ENCODE measurements at places on chromosomes 2 and 18. TPM values are rescaled to one million over a fixed set of nuclear protein-coding genes. Genes with fewer than 3 reads are reported as not detected.
A peak's percentile ranks its signal among the peaks of the same experiment; 100 is the strongest.

DNA sequence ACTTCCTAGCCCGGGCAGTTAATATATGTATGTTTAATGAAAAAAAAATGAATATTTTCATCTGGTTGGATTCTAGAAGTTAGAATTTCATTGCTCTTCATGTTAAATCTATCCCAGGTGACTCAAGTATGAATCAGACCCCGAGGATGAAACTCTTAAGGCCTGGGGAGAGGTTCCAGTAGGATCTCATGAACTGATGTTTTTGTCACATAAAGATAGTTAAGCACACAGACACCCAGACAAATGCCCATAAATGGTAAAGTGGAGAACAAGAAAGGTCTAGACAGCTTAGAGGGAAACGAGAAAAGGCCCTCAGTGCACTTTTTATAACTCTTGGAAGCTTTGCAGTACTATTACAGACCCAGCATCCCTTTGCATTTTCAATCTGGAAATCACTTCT, 114.1 kb downstream of the RIF1 start:
- no peak overlapping the region for H3K4me3 ChIP-seq
- H3K36me3 ChIP-seq = no peaks in the 10 kb centered on the region
- DNase-seq = no peak
- no peaks in the 10 kb centered on the region for H3K27me3 ChIP-seq
- no peaks in the 10 kb centered on the region for H3K4me1 ChIP-seq

GRCh38 chr2:4938206-4938605, 754.0 kb upstream of the SOX11 start:
- no peaks in the 10 kb centered on the region for H3K4me1 ChIP-seq
- no peak for DNase-seq
- H3K4me3 ChIP-seq = no peak overlapping the region
- H3K27me3 ChIP-seq = no peaks in the 10 kb centered on the region
- no peaks in the 10 kb centered on the region for H3K36me3 ChIP-seq

DNA sequence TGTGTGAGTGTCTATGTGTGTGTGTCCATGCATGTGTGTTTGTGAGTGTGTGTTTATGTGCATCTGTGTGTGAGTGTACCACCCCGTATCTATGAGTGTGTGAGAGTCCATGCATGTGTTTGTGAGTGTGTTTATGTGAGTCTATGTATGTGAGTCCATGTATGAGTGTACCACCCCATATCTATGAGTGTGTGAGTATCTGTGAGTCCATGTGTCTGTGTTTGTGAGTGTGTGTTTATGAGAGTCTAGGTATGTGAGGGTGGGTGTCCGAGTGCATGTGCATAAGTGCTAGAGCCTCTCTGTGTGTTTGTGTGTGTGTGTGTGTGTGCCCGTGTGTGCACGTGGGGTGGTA, 86.0 kb upstream of the ATG16L1 start:
- H3K27ac ChIP-seq = no peak overlapping the region
- no peak for DNase-seq
- no peaks in the 10 kb centered on the region for H3K36me3 ChIP-seq
- peaks cover 18% of the 10 kb centered on the region for H3K4me1 ChIP-seq
- H3K4me3 ChIP-seq = no peak overlapping the region

DNA sequence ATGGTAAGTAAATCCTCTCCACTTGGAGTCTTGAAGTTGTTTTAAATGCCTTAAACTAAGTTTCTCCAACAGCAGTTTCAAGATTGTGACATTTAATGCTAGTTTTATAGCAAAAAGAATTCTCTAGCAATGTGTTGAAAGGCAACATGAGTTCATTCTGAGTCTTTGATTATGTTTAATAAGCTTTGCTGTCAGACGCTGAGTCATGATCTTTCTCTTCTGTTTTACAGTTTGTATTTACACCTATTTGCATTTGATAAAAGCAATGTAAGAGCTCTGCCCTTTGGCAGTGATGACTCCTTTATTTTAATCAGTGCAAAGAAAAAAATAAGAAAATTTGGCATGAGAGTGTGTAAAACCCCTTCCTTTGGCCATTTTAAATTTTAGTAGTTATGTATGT, 497.7 kb downstream of the STK39 start:
- no peaks in the 10 kb centered on the region for H3K4me1 ChIP-seq
- H3K27ac ChIP-seq = no peak overlapping the region
- no peak for DNase-seq
- H3K36me3 ChIP-seq = no peaks in the 10 kb centered on the region

- H3K27ac ChIP-seq = no peak overlapping the region
- no peak for DNase-seq
- no peak overlapping the region for H3K4me3 ChIP-seq
Observed at GRCh38 chr2:190519975-190520767, 14.4 kb downstream of the NEMP2 start.

- H3K27me3 ChIP-seq = no peaks in the 10 kb centered on the region
- no peak for DNase-seq
- H3K4me1 ChIP-seq = peaks cover 8% of the 10 kb centered on the region
- H3K27ac ChIP-seq = no peak overlapping the region
- H3K36me3 ChIP-seq = no peaks in the 10 kb centered on the region
Observed at GRCh38 chr2:236073246-236073645, 94.9 kb downstream of the GBX2 start.

GRCh38 chr2:238521870-238522269, 95.1 kb downstream of the ASB1 start:
- H3K36me3 ChIP-seq = no peaks in the 10 kb centered on the region
- DNase-seq = no peak
- no peaks in the 10 kb centered on the region for H3K4me1 ChIP-seq
- H3K27ac ChIP-seq = no peak overlapping the region

DNA sequence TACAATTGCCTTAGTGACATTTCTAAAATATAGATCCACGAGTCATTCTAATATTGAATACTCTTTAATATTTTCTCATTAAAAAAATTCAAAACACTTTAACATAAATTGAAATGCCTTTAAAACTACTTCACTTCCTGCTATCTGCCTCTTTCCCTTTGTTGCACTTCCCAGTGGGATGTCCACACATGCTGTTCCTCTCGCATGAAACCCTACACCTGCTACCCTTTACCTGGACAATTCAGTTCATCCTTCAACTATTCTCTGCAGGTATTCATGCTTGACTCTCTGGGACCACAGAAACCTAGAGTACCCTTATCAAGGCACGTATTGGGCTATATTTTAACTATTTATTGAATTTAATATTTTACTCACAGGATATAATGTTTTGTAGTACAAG, 373.3 kb upstream of the GALNT5 start:
- DNase-seq = no peak
- H3K27me3 ChIP-seq = no peaks in the 10 kb centered on the region
- no peak overlapping the region for H3K27ac ChIP-seq
- no peaks in the 10 kb centered on the region for H3K36me3 ChIP-seq
- peaks cover 14% of the 10 kb centered on the region for H3K4me1 ChIP-seq

DNA sequence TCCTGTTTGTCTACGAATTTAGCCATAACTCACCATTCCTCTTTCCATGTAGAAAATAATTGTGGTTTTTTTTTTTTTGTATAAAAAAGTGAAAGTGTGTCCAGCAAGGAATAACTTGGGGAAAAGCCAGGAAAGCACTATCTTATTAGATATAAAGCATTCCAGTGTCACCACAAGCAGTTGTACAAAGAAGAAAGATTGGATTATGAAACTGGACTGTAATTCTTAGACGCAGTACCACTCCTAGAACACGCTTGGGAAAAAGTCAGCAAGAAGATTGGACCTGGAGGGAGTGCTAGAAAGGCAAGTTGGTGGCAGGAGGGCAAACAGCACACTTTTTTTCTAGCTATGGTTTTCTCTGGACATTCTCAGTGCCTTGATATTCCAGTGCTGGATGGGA, 186.7 kb downstream of the PARD3B start:
- no peaks in the 10 kb centered on the region for H3K36me3 ChIP-seq
- H3K27ac ChIP-seq = no peak overlapping the region
- no peak overlapping the region for H3K4me3 ChIP-seq
- no peak for DNase-seq
- no peaks in the 10 kb centered on the region for H3K4me1 ChIP-seq

- no peaks in the 10 kb centered on the region for H3K36me3 ChIP-seq
- no peaks in the 10 kb centered on the region for H3K4me1 ChIP-seq
- no peak within 1 kb of the TSS for H3K4me3 ChIP-seq
- H3K27me3 ChIP-seq = peaks cover 4% of the 10 kb centered on the region
- no peak within 1 kb of the TSS for H3K27ac ChIP-seq
- no peak for DNase-seq
Observed at GRCh38 chr18:59318460-59319050, at the start of gene CPLX4. Gene CPLX4 (minus strand): TSS chr18:59318649. CDS start chr18:59318462, 187 bp downstream.

- H3K36me3 ChIP-seq = no peaks in the 10 kb centered on the region
- no peaks in the 10 kb centered on the region for H3K27me3 ChIP-seq
- peaks cover 14% of the 10 kb centered on the region for H3K4me1 ChIP-seq
- no peak for DNase-seq
Observed at GRCh38 chr2:111900859-111901258, 2.5 kb downstream of the MERTK start.

DNA sequence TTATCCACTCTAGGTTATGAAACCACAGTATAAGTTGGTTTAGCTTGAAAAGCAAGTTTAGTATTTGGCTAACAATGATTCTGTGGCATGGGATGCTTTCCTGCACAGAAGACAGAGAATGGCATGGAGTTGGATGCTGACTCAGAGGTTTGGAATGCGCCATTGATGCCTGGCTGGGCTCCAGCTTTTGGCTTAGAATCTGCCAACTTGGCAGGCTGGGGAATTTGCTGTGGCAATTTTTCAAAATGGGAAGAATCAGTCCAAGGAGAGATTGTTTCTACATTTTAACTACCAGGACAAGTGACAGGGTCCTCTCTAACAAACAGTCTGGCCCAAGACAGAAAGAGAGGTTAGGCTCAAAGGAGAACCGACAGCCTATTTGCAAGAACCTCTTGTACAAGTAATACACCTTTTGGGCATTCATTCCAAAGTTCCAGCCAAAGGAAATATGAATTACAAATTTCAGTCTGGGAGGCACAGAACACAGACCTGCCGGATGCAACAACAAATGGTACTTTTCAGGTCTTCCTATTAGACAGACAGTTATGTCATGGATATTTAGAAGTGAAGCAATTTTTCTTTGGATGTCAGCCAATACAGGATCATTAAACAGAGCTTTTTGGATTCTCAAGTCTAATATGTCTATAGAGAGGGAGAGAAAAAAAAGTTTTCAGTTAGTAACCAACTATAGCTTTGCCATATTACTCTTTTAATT, 1027.7 kb downstream of the TMEM182 start:
- no peaks in the 10 kb centered on the region for H3K36me3 ChIP-seq
- no peak overlapping the region for H3K27ac ChIP-seq
- no peaks in the 10 kb centered on the region for H3K4me1 ChIP-seq
- H3K4me3 ChIP-seq = no peak overlapping the region
- H3K27me3 ChIP-seq = no peaks in the 10 kb centered on the region

GRCh38 chr2:101416609-101417008, 29.3 kb upstream of the CREG2 start:
- no peak for DNase-seq
- no peaks in the 10 kb centered on the region for H3K4me1 ChIP-seq
- H3K27me3 ChIP-seq = no peaks in the 10 kb centered on the region
- H3K4me3 ChIP-seq = no peak overlapping the region

DNA sequence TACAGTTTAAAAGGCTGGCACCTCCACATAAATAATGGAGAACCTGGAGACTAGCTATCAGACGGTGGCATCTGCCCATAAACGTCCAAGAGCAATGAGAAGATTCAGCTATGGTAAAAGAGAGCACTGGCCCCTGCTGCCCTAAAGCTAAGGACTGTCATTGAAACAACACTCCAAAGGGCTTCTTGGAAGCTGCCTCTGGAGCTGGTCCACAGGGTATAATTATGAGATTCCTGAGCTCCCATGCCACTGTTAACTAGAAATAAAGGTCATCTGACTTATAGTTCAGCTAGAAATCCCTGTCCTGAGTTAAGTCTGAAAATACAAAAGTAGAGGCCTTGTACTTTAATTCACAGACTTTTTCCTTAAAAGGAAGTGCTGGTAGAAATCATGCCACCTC, 39.9 kb upstream of the RBMS1 start:
- no peak overlapping the region for H3K27ac ChIP-seq
- no peaks in the 10 kb centered on the region for H3K4me1 ChIP-seq
- H3K27me3 ChIP-seq = no peaks in the 10 kb centered on the region
- no peak for DNase-seq

DNA sequence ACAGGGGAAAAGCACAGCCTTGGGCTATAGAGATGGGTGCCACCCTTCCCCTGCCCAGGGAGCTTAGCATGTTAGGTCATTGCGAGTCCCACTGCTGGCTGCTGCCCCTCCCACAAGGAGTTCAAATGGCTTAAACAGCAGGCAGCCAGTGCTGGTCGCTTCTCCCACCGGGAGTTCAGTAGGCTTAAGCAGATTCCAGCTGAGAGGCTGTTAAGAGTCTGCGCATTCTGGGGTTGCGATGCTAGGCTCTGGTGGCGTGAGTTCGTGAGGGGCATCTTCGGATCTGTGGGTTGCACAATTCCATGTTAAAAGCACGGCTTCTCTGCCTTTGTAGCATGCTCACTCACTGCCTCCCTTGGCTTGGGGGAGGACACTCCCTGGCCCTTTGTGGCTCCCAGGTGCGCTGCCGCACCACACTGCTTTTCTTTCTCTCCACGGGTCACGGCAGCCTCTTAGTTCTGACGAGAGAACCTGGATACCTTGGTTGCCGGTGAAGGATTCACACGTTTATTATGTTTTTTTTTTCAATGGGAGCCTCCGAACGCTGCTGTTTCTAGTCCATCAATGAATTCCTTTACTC, 93.2 kb downstream of the UNC80 start:
- DNase-seq = no peak
- H3K27me3 ChIP-seq = no peaks in the 10 kb centered on the region
- H3K36me3 ChIP-seq = no peaks in the 10 kb centered on the region

DNA sequence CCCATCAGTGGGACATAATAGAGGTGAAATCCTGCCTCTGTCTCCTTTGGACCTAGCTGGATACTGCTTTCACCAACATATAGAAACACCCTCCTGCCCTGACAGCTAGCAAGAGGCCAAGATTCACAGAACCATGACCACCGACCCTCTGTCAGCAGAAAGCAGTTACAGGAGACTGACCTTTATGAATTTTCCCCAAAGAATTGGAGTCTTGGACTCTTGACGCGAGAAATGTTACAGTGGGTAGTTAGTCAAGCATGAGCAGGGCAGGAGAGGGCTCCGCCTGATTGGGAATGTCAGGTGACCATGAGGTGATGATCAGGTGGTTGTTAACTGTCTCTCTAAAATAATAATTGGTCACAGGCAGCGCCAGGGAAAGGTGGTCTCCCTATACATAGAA, 1002.3 kb downstream of the TDRD15 start:
- no peak overlapping the region for H3K27ac ChIP-seq
- H3K4me1 ChIP-seq = no peaks in the 10 kb centered on the region
- no peaks in the 10 kb centered on the region for H3K36me3 ChIP-seq
- DNase-seq = no peak

- H3K27ac ChIP-seq = peak overlapping the region; percentile 48
- peak overlapping the region; percentile 83 for H3K4me3 ChIP-seq
- peak; percentile 26 for DNase-seq
- H3K27me3 ChIP-seq = no peaks in the 10 kb centered on the region
- H3K36me3 ChIP-seq = peaks cover 34% of the 10 kb centered on the region
Observed at GRCh38 chr18:50286391-50287027, 983 bp downstream of the CXXC1 start.

CROCC2 gene
- total RNA-seq = not detected

UGT1A1 gene
- total RNA-seq = not detected

PDCD1 gene
- total RNA-seq = 0.22 TPM

TRIM43B gene
- total RNA-seq = not detected

POTEC gene
- total RNA-seq = not detected

CNDP1 gene
- total RNA-seq = not detected

CFAP221 gene
- total RNA-seq = 0.96 TPM

TNFRSF11A gene
- total RNA-seq = 3.2 TPM

CHRNG gene
- not detected for total RNA-seq

ZNF521 gene
- 0.10 TPM for total RNA-seq

All from HCT116 (cell line).